ENCODE measurements at places on chromosomes 7 and 10.
A peak's percentile ranks its signal among the peaks of the same experiment; 100 is the strongest.

DNA sequence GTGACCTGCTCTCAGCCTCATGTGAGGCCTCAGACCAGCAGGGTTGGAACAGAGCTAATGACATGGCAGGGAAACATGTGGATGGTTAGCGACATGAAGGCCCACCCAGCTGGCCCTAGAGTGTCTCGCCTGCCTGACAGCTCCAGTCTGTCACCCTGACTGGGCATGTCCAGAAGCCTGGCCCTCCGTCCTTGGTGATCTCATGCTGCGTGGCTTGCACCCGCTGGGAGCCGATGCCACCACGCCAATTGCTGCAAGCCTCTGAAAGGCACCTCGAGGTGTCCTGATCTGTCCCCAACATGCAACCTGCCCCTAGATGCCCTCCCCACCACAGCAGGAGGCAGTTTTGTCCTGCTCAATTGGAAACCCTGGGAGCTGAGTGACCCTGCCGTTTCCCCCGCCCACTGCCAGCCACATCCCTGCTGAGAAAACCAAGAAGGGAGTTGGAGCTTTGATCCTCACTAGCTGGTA lies 27.8 kb upstream of the RET start:
- no peak for DNase-seq

DNA sequence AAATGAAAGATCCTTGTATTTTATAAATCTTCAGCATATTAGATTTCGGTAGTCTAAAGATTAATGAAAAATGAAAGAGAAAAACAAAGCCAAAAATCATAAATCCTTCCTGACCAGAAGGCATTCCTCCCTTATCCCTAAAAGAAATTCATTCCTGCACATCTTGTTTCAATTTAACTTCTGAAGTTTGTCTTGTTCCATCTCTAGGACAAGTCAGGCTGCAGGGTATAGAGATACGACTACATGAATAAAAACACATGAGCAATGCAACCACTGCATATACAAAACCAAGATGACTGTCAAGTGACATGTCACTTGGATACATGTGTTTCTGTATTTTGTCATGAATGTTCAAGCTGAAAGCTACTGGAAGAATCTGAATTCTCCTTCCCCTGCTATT lies 214.9 kb downstream of the JAZF1 start:
- peak; percentile 29 for DNase-seq

GRCh38 chr10:114631666-114632417 lies 26.2 kb downstream of the ABLIM1 start:
- no peak for DNase-seq

DNA sequence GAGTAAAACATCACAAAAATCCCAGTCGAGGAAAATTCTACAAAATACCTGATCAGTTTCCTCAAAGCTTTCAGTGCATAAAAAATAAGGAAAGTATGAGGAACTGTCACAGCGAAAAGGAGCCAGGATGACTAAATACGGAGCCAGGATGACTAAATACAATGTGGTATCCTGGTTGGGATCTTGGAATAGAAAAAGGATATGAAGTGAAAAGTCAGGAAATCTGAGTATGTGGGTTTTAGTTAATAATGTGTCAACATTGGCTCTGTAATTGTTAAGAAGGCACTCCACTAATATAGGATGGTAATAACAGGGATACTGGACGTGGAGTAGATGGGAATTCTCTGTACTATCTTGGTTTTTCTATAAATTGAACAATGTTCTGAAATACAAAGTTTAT lies 175.5 kb downstream of the SUGCT start:
- no peak for DNase-seq

DNA sequence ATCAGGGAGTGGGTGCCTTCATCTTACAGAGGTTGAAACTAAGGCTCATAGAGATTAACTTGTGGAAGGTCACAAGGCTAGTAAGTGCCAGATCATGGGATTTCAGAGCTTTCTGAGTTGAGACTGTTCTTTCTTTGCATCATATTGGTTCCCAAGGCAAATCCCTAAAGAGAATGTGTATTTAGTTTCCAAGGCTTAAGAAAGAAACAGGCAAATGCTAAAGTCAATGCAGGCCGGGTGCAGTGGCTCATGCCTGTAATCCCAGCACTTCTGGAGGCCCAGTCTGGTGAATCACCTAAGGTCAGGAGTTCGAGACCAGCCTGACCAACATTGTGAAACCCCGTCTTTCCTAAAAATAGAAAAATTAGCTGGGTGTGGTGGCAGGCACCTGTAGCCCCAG lies 19.8 kb downstream of the CDK1 start:
- peak; percentile 40 for DNase-seq

GRCh38 chr7:41915871-41916270 lies 213.0 kb upstream of the INHBA start:
- no peak for DNase-seq
